ENCODE measurements at places on chromosomes 11 and 22.

- DNase-seq = peak; percentile 36
Measured at GRCh38 chr11:102287964-102288724, 29.1 kb upstream of the BIRC3 start.

- DNase-seq = no peak
Measured at GRCh38 chr11:6757373-6757967, 14.3 kb downstream of the OR2AG2 start.

DNA sequence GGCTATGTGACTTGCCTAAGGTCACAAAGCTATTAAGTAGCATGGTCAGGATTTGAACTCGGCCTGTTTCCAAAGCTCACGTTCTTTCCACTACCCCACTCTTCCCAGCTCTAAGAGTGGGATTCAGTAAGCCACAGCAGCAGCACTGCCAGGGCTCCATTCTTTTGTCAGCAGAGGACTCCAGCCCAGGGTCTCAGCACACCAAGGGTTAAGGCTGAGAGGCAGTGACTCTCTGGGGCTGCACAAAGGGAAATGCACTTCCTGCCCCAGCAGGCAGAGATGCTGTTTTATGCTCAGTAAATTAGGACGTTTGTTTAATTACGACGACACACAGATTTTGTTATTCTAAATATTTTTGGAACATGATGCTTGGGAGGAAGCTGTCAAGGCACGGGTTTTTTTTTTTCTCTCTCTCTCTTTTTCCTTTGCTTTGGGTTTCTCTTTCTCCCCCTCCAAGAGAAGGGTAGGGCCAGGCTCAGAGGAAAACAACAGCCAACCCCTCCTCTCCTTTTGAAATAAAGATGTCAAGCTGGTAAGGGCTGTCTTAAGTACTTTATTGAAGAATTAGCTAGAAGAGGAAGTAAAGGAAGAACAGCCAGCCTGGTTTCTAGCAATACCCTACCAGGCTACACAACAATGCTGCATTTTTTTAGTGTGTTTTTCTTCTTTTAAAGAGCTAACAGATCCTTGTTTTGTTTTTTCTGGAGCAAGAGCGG, 2.8 kb downstream of the MYH9 start:
- no peak for DNase-seq

DNA sequence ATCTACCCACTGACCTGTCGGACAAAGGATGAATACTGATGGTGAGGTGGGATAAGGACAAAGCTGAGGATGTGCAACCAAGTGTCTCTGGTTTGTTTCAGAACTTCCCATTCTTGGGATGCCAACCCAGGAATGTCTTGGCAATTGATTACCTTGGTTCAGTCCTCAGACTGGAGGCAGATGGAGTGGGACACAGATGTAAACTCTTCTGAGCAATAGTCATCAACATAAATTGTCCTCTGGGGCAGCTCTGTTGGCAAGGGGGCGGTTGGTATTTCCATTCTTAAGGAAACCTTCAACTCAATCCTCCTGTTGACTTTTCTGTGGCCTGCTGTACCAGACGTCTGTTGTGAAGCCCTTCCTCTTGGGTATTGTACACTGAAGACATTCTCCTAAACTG, 6.8 kb downstream of the ABTB2 start:
- no peak for DNase-seq

Measured in D721Med (cell line).